Effector memory CD4-positive, alpha-beta T cell (primary cell): ENCODE measurements at places on chromosomes 6 and 20.

GRCh38 chr6:21519642-21520041, 73.9 kb upstream of the SOX4 start:
- no peak for DNase-seq

DNA sequence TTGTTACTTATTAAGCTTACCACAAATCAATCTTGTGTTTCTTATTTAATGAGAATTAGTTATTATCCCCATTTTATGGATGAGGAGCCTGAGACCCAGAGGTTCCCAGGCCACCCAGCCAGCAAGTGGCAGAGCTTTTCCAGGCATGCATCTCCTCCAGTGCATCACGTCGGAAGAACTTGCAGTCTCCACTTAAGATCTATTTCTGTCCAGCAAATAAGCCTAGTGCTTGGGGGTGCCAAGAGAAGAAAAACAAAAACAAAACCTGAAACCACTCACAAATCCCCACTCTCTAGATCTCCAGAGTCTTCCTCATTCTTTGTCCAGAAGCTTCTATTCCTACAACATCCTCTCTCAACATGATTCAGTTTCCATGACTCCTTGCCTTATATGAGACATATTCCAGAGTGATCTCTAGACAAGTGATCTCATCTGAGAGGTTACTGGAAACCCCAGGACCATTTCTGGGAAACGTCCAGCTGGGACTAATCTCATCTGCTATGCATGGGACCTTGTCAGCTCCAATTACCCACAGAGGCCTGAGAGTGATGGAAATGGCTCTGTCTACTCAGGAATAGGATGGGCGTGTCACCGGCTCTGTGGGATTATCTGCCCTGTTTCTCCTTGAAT, 4.1 kb downstream of the GUCA1B start:
- DNase-seq = no peak

- no peak for DNase-seq
Observed at GRCh38 chr6:113496166-113496565, 361.0 kb upstream of the MARCKS start.

- no peak for DNase-seq
Observed at GRCh38 chr6:155782320-155782731, 326.7 kb upstream of the NOX3 start.

DNA sequence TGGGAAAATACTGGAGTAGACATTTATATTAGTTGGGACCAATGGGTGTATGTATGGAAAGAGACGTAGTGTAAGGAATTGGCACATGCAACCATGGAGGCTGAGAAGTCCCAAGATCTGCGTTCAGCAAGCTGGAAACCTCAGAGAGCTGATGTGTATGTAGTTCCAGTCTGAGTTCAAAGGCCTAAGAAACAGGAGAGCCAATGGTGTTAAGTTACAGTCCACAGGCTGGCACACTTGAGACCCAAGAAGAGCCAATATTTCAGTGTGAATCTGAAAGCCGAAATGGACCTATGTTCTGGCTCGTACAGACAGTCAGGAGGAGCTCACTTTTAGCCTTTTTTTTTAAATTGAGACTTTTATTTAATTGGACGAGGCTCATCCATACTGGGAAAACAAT, 244.2 kb downstream of the CDKAL1 start:
- no peak for DNase-seq

DNA sequence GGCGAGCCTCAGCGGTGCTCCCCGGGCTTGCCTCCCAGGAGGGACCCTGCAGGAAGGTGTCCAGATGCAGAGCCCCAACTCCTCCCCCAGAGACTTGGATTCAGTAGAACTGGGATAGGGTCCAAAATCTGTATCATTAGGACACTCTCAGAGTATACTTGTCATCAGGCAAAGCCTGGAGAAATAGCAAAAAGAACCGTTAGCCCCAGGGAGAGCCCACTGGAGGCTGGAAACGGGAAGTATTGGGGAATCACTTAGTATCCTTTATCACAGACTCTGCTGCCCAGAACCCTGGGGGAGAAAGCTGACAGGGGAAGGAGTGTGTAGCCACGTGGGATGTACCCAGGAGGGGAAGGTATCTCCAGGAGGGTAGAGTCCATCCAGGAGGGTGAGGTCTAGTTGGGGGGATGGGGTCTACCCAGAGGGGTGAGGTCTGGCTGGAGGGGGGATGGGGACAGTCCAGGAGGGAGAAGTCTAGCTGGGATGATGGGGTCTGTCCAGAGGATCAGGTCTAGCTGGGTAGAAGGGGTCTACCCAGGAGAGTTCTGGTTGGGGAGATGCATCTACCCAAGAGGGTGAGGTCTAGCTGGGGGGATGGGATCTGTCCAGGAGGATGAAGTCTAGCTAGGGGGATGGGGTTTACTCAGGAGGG, 107.2 kb downstream of the LY86 start:
- no peak for DNase-seq

DNA sequence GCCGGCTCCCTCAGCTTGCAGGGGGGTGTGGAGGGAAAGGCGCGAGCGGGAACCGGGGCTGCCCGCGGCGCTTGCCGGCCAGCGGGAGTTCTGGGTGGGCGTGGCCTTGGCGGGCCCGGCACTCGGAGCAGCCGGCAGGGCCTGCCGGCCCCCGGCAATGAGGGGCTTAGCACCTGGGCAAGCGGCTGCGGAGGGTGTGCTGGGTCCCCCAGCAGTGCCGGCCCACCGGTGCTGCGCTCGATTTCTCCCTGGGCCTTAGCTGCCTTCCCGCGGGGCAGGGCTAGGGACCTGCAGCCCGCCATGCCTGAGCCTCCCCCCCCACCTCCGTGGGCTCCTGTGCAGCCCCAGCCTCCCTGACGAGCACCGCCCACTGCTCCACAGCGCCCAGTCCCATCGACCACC, 514.5 kb upstream of the GJE1 start:
- no peak for DNase-seq
